Stimulated activated CD4-positive, alpha-beta T cell treated with anti-CD3 and anti-CD28 coated beads, TNF-alpha, amount 100 ng/mL, for 1 hour (primary cell): ENCODE measurements at places on chromosomes 5 and 9.

- no peak for DNase-seq
These were observed 288.9 kb upstream of the MPDZ start for GRCh38 chr9:13568405-13568804.

GRCh38 chr5:68627001-68627400, 411.4 kb downstream of the PIK3R1 start:
- no peak for DNase-seq

GRCh38 chr5:6080436-6080835, 297.9 kb downstream of the MED10 start:
- no peak for DNase-seq

DNA sequence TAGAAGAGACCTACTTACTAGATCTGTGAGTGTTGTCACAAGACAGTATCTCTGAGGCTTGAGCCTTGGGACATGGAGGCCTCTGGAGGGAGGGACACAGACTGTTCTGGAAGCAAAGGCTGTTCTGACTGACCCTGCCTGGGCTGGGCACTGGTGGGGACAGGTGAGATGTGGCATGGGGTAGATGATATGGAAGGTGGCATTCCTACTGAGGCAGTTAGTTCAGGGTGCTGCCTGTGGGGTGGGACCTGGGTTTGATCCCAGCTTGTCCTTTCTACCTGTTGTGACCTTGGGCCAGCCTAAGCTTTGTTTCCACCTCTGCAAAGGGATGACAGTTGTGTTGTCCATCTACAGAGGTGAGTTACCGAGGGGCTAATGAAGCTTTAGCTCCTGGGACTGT, 140.2 kb downstream of the C9orf50 start:
- no peak for DNase-seq

GRCh38 chr5:139232147-139232724, 34.1 kb upstream of the SIL1 start:
- DNase-seq = no peak

DNA sequence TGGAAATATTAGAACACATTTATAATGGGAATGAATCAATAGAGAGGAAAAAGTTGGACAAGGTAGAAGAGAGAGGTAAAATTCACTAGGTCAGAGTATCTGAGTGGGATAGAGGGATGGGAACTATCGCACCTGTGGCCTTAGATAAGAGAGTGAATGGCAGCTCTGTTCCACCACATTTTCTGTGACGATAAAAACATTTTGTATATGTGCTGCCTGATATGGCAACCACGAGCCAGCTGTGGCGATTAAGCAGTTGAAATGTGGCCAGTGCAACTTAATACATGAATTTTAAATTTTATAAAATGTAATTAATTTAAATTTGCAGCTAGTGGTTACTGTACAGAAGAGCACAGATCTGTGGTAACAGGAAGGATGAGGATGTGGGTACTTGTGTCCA, 46.7 kb downstream of the ZNF354A start:
- DNase-seq = no peak

DNA sequence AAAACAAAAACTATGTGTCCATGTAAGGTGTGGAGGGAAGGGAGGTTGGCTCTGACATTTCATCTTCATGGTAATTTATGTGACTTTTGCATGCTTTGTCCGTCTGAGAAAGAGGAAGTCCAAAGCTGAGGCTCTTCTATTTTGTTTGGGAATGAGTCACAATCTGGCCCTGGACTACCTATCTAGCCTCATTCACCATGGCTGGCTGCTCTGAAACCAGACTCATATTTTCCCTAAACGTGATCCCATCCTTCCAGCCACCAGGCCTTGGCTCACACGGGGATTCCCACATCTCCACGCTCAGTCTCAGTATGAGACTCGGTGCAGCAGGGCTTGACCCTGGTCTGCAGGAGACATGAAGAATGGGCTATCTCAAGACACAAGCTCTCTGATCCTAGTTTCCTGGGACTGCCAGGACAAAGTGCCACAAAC, 672.8 kb downstream of the ACTL7B start:
- no peak for DNase-seq

GRCh38 chr9:98430535-98431292, 175.3 kb upstream of the TBC1D2 start:
- no peak for DNase-seq

DNA sequence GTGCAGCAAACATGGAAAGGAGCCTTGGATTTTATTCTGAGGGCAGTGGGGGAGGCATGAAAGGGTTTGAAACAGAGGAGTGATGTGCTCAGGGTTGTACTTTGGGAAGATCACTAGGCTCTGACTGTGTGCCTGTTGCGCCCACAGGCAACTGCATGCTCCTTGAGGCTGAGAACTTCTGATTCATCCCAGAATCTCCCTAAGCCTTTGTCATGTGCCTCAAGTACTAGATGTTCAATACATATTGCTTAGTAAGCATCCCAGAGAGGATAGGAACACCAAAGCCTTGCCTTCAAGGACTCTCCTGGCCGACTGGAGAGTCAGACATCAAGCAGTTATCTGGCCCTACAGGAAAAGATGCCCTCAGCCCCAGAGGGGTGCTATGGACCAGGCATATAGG, 54.1 kb downstream of the ARHGEF37 start:
- DNase-seq = no peak

GRCh38 chr5:126054577-126055347, 368.4 kb upstream of the GRAMD2B start:
- DNase-seq = no peak

GRCh38 chr9:110214586-110215355, 6.8 kb upstream of the C9orf152 start:
- no peak for DNase-seq

DNA sequence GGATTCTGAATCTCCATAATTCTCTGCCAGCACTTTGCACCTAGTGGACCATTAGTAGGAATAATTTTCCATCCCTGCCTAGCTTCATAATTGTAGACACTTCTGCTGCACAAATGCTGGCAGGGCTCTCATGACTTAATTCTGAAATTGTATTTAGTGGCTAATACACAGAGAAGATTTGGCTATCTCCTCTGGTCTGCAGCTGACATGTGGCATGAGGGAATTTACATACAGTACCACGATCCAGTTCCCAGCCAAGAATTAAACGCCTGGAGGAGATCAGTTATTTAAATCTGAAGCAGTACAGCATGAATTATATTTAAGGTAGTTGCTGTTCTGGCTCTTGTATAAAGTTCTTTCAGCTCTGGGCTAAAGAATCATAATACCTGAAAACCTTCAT, 46.5 kb downstream of the IQGAP2 start:
- no peak for DNase-seq

DNA sequence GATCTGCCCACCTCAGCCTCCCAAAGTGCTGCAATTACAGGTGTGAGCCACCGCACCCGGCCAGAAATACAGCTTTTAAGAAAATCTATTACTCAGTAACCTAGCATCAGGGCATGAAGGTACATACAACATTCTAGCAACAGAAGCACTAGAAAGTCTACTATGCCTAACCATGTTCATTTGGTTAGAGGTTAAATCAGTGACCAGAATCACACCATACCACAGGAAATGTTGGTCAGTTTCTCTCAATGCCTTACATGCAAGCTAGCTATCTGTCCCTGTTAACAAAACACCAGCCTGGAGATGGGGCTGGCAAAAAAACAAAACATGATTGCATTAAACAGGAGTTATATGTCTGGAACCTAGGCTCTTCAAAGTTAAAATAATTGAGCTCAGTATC, 104.1 kb downstream of the STRBP start:
- DNase-seq = no peak
